ENCODE measurements at places on chromosomes 12 and 14.

- no peak for DNase-seq
These were observed 66.0 kb upstream of the ACTN1 start for GRCh38 chr14:69044965-69045555.

DNA sequence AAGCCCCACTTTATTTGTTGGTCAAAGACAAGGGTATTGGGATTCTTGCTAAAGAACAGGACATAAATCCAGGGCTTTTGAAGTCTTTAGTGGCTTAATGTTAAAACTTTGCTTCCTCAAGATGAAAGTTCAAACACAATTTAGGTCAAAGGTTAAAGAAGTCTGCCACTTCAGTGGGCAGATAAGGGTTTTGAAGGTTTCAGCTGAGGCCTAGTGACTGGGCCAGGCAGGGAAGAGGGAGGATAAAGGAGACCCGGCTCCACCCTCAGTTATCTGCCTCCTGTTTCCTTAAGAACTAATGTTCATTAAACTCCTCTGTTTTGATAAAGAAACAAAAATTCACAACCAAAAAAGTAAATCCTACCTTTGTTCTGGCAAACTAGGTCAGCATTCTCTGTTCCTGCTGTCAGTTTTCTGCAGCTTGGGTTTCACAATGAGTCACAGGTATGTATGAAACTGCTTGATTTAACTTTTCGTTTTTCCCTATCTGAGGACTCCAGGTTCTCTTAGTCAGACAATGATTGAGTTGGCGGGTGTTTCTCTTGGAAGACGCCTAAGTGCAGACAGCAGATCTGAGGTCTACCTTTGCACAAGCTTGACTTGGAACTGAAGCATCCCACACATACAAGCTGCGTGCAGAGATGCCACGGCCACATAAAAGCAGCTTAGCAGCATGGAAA lies 208.3 kb downstream of the EXOC5 start:
- peak; percentile 44 for DNase-seq

- DNase-seq = peak; percentile 76
These were observed 124.0 kb downstream of the DYRK2 start for GRCh38 chr12:67772267-67773169.

GRCh38 chr14:99698236-99698635 lies 14.1 kb downstream of the CYP46A1 start:
- DNase-seq = no peak

Measured in neural progenitor cell (in vitro differentiated cells).